Activated T-helper 17 cell treated with anti-CD3 and anti-CD28 coated beads, Interleukin-2, amount 50 U/mL, for 72 hours (primary cell): ENCODE measurements at places on chromosomes 3 and 15. TPM values are rescaled to one million over a fixed set of nuclear protein-coding genes. Genes with fewer than 3 reads are reported as not detected.

DNA sequence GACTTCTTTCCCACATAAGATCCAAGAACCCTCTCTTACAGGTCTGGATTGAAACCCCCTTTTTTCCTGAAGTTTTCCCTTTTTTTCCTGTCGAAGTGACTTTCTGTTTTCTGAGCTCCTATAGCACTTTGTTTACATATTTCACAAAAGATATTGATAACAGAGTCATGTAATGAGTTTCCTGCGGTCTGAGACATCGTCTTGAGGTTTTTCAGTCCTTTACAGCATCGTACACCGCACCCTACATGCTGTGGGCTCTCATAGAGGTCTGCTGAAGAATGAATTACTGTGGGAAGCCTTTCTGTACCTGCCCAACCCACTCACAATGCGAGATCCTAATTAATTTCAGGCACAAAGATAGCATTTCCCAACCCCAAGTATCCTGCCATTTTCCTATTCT, 53.1 kb downstream of the MCF2L2 start:
- ATAC-seq = no peak

CGNL1 gene
- total RNA-seq = not detected

- ATAC-seq = no peak
These were observed 226.2 kb upstream of the IGF1R start for GRCh38 chr15:98422130-98422478.

DNA sequence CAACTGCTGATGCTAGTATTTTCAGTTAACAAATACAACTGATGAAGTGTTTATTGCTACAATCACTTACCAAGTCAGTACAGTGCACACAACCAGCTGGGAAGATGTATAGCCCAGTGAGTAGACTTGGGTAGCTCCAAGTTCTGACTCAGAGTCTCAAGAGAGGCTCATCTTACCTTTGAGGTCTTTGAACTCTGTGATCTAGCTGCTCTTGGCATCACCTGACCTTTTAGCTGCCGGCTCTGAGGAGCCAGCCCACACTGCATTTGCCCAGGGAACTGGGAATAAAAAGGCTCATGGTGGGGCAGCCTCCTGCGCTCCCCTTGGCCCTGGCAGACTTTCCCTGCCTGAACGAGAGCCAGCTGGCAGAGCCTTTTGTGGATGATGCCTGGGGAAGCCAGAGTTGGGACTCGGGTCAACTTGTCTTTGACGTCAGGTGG, 82.6 kb downstream of the CEMIP start:
- no peak for ATAC-seq

CPN2 gene
- not detected for total RNA-seq

- no peak for ATAC-seq
These were observed 46.4 kb upstream of the TM4SF4 start for GRCh38 chr3:149428087-149428486.

GRCh38 chr3:194070634-194071409, 65.1 kb upstream of the HES1 start:
- ATAC-seq = peak; percentile 88

ATP2C1 gene
- total RNA-seq = 63.3 TPM

DNA sequence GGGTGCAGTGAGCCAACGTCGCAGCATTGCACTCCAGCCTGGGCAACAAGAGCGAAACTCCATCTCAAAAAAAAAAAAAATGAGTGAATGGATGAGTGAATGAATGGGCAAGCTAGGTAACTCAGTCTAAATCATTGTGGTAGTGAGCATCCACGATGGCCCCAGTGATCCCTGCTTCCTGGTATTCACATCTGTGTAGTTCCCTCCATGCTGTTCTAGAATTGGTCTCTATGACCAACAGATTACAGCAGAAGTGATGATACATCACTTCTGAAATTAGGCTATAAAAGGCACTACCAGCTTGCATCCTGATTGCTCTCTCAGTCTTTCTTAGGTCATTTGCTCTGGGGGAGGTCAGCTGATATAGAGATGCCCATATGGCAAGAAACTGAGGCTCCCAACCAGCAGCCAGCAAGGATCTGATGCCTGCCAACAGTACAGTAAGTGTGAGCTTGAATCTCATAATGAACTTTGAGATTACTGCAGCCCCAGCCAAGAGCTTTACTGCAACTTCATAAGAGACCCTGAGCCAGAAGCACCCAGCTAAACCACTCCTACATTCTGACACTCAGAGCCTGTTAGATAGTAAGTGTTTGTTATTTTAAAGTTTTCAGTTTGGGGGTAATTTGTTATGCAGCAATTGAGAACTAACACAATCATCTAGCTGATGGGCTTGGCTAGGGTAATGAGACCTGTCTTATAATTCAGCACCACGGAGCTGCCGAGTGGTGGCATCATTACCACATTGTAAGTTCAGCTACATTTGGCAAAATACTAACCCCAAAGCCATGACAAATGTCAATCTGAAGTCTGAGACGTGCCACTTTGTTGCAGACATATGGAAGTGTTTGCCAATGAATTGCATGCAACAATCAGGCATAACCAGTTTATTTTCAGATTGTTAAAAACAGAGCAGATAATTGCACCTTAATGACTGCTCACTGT, 53.0 kb downstream of the KLHL6 start:
- no peak for ATAC-seq

DNA sequence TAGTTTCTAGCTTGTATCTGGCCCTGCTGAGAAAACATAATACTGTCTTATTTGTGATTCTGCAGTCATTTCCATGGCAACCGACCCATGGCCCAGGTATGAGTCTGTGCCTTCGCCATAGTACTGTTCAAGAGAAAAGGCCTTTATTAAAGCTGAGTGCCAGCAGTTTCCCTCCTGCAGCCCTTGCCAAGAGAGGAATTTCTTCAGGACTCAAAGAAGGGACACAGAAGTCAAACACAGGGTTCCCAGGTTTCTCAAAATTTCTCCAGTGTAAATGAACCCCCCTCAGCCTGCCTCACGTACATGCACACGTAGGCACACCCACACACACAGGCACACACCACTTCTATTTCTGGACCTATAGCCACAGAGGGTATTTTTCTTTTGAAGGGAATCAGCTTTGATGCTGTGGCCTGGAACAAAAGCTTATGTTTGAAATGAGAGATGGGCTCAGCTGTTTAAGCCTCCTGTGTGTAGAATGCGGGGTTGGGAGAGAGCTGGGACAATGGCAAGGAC, 269.2 kb downstream of the PDCD6IP start:
- no peak for ATAC-seq

DNA sequence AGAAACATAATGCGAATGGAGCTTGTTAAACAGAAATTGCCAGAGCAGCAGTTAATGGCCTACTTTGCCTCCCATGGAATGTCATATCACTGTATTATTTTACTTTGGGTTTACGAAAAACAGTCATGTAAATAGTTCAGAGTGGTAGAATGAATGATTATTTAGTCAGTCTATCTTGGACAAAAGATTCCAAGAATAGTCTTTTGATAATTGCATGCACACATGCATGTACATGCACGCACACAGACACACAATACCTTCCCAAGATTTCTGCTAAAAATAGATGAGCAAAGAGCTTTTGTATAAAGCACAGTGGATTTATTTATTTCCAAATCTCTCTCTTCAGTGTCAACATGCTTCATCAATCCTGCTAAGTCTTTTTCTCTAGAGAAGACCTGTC, 800.7 kb downstream of the DIPK2A start:
- ATAC-seq = no peak

DNA sequence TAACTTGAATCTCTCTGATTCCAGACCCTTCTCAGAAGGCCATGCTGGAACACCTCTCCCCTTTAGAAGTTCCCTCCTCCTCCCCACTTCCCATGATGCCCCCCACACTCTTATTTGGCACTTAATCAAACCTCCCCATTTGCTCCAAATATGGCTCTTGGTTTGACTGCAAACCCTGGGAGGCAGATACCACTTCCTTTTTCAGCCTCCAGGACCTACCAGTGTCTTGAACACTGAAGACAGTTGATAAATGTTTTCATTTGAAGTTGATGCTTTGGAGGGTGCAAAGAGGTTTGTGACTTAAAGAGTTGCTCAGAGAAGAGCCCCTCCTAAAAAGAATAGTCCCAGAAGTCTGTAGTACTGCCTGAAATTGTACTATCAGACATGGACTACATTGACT, 61.5 kb downstream of the SEMA5B start:
- ATAC-seq = no peak

- no peak for ATAC-seq
These were observed 263.9 kb upstream of the STT3B start for GRCh38 chr3:31268868-31269267.

DNA sequence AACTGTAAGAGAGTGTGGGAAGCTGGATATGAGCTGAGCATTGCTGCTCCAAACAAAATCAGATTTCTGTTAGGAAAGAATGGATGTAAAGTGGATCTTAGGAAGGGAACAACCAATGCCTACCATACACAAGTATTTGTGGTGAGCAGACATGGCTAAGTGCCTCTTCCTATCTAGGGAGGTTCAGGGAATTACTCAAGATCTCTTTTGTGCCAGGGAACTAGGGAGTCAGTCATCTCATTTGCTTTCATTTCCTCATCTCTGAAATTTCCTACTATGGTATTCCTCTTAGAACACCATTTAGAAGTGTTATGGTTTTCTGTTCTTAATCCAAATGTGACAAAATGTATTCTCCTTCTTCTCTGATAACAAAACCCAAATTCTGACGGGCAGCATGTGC, 396.5 kb downstream of the FHIT start:
- no peak for ATAC-seq
